ENCODE measurements at places on chromosomes 6 and 20.

DNA sequence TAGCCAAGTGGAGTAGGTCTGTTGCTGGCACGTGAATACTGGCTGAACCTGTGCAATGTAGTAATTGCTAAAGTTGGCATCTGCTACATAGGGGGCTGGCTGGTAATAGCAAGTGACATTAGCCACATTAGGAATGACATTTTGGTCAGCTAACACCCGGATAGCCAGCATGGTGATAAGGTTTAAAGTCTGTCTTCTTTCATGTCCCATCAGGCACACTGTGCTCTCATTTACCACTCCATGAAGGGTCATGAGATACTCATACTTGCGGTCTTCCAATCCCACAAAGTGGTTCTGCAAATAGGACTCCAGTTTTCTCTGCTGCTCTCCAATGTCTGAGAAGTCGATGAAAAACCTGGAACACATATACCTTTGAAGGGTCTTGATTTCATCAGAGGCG, 2.8 kb downstream of the TENT5A start:
- DNase-seq: peak; percentile 64

GRCh38 chr6:110422444-110422822, 7.1 kb upstream of the DDO start:
- DNase-seq: peak; percentile 24

DNA sequence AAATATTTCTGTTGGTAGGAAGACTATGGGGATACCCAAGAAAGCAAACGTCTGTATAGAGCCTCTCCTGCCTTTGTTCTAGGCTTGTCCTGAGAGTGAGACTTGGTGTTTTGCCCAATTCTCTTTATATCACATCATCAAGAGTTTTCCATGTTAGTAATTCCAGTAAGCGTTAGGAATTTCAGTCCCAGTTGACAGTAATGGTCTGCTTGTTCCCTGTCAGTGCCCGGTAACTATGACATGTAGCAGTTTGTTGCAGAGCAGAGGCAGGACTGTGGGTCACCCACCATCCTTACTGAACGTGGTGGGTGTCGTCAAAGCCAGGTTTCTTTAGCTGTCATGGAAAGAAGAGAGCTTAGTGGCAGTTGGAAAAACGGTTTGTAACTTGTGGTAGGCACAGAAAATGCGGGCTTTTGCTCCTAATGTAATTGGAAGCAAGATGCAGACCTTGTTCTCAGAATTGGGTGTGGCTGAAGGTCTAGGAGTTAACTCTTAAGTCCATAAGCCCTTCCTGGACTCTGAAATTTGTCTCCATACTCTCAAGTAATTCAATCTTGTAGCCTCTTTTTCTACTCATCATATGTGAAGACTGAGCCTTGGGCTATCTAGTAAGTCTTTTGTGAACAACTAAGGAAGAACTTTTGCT, 188.8 kb downstream of the TMEM242 start:
- DNase-seq: peak; percentile 79

GRCh38 chr6:16635810-16636602, 125.3 kb downstream of the ATXN1 start:
- peak; percentile 86 for DNase-seq

- peak; percentile 41 for DNase-seq
Measured at GRCh38 chr6:14965424-14966075, 280.3 kb upstream of the JARID2 start.

DNA sequence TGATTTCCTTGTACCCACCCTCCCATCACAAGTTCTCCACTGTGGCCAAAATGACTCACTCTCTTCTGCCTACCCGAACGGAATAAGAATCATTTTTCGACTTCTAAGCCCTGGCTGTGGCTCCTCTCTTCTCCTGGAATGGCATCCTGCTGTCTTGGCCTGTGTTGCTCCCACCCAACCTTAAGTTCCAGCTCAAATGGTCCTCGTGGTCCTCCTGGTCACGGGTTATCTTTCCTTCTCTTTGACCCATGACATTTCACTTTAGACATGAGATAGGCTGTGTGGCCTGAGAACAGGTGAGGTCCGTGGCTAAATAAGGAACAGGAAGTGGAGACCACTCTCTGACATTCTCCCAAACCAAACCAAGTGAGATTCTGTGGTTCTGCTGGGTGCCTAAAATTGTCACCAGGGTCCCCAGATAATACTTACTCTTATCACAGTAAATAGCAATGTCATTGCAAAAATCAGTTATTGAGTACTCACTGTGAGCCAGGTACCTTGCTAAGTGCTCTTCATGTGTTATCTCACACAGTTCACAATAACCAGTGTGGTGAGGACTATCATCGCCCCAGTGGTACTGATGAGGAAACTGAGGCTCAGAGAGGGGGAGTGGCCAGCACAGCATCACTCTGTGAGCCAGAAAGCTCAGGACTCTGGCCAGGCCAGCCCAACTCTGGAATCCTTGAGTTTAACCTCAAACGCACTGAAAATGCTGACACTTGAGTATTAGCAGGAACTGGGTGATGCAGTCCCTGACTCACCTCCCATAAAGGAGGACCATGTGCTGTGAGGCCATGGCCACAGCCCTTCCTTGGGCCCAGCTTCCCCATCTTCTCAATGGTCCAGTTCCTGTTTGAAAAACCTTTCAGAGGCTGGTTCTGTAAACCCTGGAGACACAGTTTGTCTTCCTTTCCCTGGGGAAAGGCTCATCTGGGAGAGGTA, 74.8 kb upstream of the SIRPA start:
- peak; percentile 83 for DNase-seq

DNA sequence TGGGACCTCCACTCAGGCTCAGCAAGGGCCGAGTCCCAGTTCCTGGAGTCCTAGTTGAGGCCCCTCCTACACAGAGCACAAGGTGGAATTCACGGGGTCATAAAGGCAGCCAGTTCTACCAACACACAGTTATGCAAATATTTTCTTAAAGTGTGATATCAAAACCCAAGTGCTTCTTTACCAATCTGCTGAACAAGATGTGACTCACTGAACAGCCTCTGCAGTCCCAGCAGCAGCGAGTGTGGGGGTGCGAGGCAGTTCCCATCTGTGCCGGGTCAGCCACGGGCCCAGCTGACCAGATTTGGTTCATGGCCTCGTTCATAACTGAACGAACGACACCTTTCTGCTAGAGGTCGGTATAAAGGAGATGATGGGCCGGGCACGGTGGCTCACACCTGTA, 4.5 kb upstream of the TCEA2 start:
- peak; percentile 29 for DNase-seq

GRCh38 chr6:22892452-22892851, 323.1 kb downstream of the HDGFL1 start:
- DNase-seq: peak; percentile 97

DNA sequence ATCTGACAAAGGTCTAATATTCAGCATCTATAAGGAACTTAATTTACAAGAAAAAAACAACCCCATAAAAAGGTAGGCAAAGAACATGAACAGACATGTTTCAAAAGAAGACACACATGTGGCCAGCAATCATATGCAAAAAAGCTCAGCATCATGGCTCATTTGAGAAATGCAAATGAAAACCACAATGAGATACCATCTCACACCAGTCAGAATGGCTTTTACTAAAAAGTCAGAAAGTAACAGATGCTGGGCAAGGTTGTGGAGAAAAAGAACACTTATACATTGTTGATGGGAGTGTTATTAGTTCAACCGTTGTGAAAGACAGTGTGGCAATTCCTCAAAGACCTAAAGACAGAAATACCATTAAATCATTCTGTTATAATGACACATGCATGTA, 289.9 kb upstream of the MMS22L start:
- DNase-seq: no peak

DNA sequence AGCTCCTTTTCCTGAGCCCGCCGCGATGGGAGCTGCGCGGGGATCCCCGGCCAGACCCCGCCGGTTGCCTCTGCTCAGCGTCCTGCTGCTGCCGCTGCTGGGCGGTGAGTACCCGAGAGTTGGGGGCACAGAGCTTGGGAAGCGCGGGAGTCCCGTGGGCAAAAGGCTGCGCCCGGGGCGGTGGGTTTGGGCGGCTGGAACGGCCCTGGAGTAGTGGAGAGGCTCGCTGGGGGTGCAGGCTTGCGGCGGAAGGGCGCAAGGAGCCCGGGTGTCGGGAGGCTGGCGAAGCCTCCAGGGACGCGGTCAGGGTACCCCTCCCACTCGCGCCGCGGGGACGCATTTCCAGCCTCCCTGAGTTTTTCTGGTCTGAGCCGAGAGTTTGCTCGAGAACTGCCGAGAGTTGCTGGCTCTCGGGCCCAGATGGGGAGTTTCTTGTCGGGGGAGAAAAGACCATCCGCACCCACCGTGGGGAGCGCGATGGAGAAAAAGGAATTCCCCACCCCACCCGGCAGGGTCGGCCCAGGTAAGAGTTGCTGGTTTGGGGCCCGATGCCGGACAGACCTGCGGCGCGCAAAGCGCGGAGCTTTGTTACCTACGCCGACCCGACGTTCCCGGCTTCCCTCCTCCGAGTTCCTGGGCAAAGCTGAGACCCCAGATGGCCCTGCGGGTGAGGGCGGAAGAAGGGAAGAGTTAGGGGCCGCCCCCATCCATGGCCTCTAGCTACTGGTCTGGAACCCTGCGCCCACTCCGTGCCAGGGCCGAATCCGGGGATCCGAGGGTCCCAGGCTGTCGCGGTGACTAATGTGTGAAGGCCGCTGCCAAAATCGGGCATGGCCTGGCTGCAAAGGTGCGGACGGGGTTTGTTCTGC, 584 bp downstream of the PTK7 start:
- peak; percentile 67 for DNase-seq

GRCh38 chr6:79230149-79230548, 4.3 kb downstream of the HMGN3 start:
- DNase-seq: peak; percentile 4

DNA sequence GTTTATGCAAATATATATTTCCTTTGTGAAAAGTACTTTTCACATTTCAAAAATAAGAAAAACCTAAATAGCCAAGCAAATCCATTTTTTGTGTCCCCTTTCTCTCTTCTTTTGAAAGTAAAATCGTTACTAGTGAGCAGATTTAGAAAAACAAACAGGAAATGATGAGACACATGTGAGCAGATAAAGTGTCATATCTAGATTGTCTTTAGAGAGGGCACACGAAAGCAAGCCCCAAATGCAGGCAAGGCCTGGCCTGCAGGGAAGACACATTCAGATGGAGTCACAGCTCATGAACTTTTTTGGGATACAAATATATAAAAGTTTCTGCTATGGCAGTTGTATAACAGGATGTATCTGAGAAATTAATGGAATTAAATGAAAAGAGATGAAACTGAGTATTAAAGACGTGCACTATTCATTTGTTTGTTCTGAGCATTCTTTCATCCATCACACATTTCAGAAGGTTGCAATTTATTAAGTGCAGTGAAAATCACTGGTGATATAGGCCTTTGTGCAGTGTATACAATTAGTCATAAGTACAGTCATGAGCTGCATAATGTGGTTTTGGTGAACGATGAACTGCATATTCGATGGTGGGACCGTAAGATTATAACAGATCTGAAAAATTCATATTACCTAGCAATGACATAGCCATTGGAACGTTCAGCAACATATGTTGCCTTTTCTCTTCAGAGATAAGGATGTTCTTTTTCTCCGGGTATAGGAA, 101.4 kb downstream of the PACRG start:
- DNase-seq: no peak

DNA sequence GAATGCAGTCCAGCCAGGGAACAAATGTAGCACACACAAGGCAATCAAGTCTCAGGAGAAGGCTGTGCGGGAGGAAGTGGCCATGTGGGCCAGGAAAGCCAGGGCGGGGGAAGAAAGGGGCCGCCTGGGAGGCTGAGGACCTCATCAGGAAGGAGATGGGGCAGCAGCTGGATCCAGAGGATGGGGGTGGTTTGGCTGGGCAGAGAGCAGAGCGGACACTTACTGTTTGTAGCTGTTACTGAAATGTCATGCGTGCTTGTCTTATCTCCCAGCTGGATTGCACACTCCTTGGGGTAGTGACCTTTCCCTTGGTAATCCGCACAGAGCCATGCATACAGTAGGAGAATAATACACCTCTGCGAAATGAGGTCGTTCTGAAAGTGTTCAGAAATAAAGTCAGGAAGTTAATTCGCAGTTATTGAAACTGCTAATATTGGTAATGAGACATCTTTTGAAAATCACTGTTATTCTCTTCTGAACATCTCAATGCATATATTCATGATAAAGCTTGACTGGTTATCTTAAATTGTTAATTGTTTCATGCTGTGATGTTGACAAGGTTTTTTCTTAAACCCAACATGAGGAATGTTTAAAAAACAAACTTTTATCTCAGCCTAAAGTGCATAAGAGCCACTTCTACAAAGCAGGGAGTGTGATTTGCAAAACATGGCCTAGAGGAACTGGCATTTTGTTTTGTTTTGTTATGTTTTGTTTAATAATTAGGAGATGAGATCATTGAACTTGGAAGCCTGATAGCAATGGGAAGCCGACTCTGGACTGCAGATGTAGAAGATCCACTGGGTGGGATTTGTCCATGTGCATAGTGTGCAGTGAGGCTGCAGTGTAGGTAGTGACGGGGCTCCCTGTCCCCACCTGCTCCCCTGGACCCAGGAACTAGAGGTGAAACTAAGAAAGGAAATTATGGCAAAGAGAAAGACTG, 18.0 kb upstream of the MAP3K4 start:
- DNase-seq: peak; percentile 59

DNA sequence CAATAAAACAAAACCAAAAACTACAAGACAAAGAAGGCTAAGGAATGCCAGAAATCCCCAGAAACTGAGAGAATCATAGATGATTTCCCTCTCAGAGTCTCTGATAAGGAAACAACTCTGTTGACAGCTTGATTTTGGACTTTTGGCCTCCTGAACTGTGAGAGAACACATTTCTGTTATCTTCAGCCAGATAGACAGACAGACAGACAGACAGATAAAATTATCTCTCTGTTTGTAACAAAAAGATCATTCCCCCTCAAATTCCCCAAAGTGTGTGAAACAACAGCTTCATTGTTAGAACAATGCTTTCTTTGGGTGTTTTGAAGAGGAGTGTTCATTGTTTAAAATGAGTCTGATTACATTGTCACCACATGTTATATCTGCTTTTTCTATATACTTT, 148.2 kb downstream of the BCKDHB start:
- no peak for DNase-seq

DNA sequence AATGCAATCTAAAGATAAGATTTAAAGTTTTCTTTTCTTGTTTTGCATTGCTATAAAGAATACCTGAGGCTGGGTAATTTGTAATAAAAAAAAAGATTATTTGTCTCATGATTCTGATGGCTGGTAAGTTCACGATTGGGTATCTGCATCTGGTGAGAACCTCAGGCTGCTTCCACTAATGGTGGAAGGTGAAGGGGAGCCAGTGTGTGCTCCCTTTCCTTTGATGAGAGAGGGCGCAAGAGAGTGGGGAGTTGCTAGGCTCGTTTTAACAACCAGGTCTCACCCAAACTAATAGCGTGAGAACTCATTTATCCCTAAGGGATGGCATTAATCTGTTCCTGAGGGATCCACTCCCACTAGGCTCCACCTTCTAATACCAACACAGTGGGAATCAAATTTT, 353.2 kb downstream of the BTBD3 start:
- no peak for DNase-seq

All from EH (cell line).